ENCODE measurements at places on chromosomes 11 and 22.

- H3K36me3 ChIP-seq, result no peaks in the 10 kb centered on the region
- no peaks in the 10 kb centered on the region for H3K27me3 ChIP-seq
- ATAC-seq, result no peak
- H3K4me1 ChIP-seq, result no peaks in the 10 kb centered on the region
These were observed 42.3 kb downstream of the RNF141 start for GRCh38 chr11:10498426-10499250.

DNA sequence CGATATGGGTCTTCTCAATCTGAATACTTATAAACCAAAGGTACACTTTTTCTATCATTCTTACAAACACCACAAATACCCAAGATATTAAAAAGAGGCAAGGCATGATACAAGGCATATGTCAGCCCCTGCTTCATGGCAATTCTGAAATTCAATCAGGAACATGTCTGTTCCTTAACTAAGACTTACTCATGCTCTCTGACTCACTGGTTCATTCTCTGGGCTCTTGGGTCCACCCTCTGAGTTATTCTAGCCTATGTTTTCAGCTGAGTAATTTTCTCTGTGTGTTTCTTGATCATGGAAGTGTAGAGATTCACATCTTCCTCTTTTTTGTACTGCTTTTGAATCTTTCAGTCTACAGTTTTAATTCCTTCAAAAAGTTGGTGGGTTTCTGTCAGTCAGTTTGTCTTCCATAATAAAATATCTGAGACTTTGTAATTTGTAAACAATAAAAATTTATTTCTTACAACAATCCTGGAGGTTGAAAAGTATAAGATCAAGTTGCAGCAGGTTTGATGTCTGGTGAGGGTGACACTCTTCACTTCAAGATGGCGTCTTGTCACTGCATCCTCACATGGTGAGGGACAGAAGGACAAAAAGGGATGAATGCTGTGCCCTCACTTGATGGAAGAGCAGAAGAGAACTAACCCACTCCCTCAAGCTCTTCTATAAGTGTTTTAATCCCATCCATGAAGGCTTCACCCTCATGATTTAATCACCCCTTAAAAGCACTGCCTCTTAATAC lies 211.7 kb downstream of the FAM76B start:
- H3K27ac ChIP-seq, result peak overlapping the region; percentile 22
- no peaks in the 10 kb centered on the region for H3K27me3 ChIP-seq
- H3K4me3 ChIP-seq, result no peak overlapping the region
- H3K36me3 ChIP-seq, result no peaks in the 10 kb centered on the region
- H3K4me1 ChIP-seq, result no peaks in the 10 kb centered on the region

GRCh38 chr11:75760710-75761493 lies 7.7 kb upstream of the DGAT2 start:
- ATAC-seq, result peak; percentile 73
- H3K4me3 ChIP-seq, result no peak overlapping the region
- no peak overlapping the region for H3K27ac ChIP-seq
- H3K4me1 ChIP-seq, result no peaks in the 10 kb centered on the region
- H3K27me3 ChIP-seq, result no peaks in the 10 kb centered on the region
- H3K36me3 ChIP-seq, result no peaks in the 10 kb centered on the region

DNA sequence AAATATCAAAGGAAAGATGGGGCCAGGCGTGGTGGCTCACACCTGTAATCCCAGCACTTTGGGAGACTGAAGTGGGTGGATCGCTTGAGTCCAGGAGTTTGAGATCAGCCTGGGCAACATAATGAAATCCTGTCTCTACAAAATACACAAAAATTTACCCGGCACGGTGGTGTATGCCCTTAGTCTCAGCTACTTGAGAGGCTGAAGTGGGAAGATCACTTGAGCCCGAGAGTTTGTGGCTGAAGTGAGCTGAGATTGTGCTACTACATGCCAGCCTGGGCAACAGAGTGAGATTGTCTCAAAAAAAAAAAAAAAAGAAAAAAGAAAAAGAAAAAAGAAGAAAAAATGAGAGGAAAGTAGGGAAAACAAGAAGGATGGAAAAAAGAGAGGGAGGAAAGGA lies 3.8 kb upstream of the TRIM6 start:
- H3K27me3 ChIP-seq, result peaks cover 14% of the 10 kb centered on the region
- no peak for ATAC-seq
- H3K4me1 ChIP-seq, result peaks cover 6% of the 10 kb centered on the region
- no peaks in the 10 kb centered on the region for H3K36me3 ChIP-seq

DNA sequence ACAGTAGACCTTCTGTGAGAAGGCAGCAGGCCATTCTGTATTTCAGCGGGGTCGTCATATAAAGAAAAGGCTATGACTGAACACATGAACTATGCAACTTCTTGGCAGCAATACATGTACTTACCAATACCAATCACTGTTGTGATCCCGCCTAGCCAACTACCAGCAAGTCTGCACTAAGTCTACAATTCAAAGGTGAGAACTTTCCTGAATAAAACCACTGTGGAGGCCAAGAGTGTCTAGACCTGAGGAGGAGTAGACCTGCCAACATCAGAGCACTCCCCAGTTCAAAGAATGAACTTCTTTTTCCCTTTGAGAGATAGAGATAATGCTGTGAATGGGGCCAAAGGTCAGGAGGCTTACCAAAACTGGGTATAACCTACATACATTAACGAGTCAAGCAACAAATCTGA lies 108.2 kb downstream of the SIK3 start:
- ATAC-seq, result no peak
- no peaks in the 10 kb centered on the region for H3K27me3 ChIP-seq

DNA sequence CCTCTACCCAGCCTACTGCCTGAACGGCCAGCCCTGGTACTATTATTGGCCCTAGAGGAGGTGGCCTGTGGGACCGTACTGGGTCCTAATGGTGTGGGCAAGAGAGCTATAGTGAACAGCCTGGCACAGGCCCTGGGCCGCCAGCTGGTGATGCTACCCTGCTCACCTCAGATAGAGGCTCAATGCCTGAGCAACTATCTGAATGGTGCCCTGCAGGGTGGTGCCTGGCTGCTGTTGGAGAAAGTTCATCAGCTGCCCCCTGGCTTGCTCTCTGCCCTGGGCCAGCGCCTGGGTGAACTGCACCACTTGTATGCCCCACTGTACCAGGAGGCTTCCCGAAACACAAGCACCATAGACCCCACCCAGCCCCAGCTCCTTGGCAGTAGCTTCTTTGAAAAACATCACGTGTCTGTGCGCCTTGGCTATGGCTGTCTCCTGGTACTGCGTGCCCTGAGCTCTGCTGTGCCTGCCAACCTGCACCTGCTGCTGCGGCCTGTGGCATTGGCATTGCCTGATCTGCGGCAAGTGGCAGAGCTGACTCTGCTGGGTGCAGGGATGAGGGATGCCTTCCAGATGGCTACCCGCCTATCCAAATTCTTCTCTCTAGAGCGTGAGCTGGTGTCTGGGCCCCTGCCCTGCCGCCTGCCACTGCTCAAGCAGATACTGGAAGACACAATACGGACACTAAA lies 49.0 kb downstream of the DNHD1 start:
- no peak overlapping the region for H3K27ac ChIP-seq

- H3K4me1 ChIP-seq, result no peaks in the 10 kb centered on the region
- H3K27me3 ChIP-seq, result no peaks in the 10 kb centered on the region
- no peak for ATAC-seq
These were observed 9.9 kb downstream of the IFT27 start for GRCh38 chr22:36765943-36766450.

GRCh38 chr22:20268279-20269012 lies at the start of gene RTN4R:
Gene RTN4R (minus strand): TSS chr22:20268318. CDS start chr22:20268092, 226 bp downstream.
- H3K27ac ChIP-seq, result no peak within 1 kb of the TSS
- no peaks in the 10 kb centered on the region for H3K4me1 ChIP-seq
- ATAC-seq, result peak; percentile 87
- peak within 1 kb of the TSS; percentile 70 for H3K4me3 ChIP-seq

DNA sequence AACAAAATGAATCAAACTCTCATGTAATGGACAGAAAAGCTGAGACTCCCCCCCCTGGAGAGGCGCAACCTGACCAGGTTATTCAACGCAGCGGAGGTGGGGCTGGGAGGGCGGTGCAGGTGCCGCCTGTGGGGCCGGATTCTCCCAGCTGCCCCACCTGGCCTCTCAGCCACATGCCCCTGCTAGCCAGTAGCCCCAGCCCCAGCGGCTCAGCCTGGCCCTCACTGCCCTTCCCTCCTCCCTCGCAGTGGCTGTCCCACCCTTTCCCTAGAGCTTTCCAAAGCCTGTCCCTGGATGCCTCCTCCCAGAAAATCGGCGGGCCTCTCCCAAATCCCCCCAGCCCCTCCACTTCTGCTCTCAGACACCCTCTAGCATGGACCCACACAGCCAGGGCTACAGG lies 31.2 kb upstream of the RASD2 start:
- H3K36me3 ChIP-seq, result no peaks in the 10 kb centered on the region
- no peak overlapping the region for H3K4me3 ChIP-seq
- no peak overlapping the region for H3K27ac ChIP-seq
- H3K27me3 ChIP-seq, result peaks cover 22% of the 10 kb centered on the region

- no peak overlapping the region for H3K4me3 ChIP-seq
- H3K27ac ChIP-seq, result no peak overlapping the region
- no peaks in the 10 kb centered on the region for H3K36me3 ChIP-seq
- H3K27me3 ChIP-seq, result no peaks in the 10 kb centered on the region
- no peak for ATAC-seq
These were observed 552.8 kb upstream of the CCDC179 start for GRCh38 chr11:23413057-23413456.

DNA sequence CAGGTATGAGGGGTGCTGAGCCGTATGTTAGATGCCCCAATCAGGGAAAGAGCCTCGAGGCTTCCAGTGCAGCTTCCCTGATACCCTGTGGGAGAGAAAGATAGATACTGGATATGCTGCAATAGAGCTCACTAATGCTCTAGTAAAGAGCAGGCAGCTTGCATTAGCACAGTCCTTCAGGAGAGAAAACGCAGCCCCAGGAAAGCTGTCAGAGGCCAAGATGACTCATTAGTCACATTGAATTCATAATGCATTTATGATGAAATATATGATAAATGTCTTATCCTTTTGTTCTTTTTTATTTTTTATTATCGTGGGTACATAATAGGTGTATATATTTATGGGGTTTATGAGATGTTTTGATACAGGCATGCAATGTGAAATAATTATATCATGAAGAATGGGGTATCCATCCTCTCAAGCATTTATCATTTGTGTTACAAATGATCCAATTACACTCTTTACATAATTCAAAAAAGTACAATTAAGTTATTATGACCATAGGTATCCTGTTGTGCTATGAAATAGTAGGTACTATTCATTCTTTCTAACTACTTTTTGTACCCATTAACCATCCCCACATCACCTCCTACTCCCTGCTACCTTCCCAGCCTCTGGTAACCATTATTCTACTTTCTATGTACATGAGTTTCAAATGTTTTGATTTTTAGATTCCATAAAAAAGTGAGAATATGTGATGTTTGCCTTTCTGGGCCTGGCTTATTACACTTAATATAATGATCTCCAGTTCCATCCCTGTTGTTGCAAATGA lies 94.5 kb upstream of the TOP3B start:
- no peaks in the 10 kb centered on the region for H3K4me1 ChIP-seq
- no peak overlapping the region for H3K4me3 ChIP-seq
- no peak for ATAC-seq
- H3K36me3 ChIP-seq, result no peaks in the 10 kb centered on the region
- peaks cover 44% of the 10 kb centered on the region for H3K27me3 ChIP-seq

- ATAC-seq, result no peak
- H3K36me3 ChIP-seq, result no peaks in the 10 kb centered on the region
These were observed 8.6 kb upstream of the C11orf96 start for GRCh38 chr11:43933608-43934551.

- peaks cover 70% of the 10 kb centered on the region for H3K36me3 ChIP-seq
- H3K4me1 ChIP-seq, result no peaks in the 10 kb centered on the region
- no peak for ATAC-seq
- no peak overlapping the region for H3K4me3 ChIP-seq
These were observed 4.7 kb upstream of the TTC36 start for GRCh38 chr11:118522571-118523072.
